ENCODE measurements at places on chromosomes 11 and 22. TPM values are rescaled to one million over a fixed set of nuclear protein-coding genes. Genes with fewer than 3 reads are reported as not detected.
A peak's percentile ranks its signal among the peaks of the same experiment; 100 is the strongest.

Gene SYCE3
- 4.7 TPM for total RNA-seq

Gene NAGA
- total RNA-seq = 46.4 TPM

Gene FOLR1
- total RNA-seq = 0.84 TPM

Gene DENND6B
- 16.9 TPM for total RNA-seq

Gene RAG2
- total RNA-seq = not detected

Gene MYEOV
- 0.06 TPM for total RNA-seq

Gene GAB4
- total RNA-seq = not detected

GRCh38 chr11:14537134-14537599 is 17.0 kb upstream of the PSMA1 start:
- H3K27ac ChIP-seq = no peak overlapping the region
- H3K36me3 ChIP-seq = no peaks in the 10 kb centered on the region
- DNase-seq = no peak
- no peaks in the 10 kb centered on the region for H3K4me1 ChIP-seq

DNA sequence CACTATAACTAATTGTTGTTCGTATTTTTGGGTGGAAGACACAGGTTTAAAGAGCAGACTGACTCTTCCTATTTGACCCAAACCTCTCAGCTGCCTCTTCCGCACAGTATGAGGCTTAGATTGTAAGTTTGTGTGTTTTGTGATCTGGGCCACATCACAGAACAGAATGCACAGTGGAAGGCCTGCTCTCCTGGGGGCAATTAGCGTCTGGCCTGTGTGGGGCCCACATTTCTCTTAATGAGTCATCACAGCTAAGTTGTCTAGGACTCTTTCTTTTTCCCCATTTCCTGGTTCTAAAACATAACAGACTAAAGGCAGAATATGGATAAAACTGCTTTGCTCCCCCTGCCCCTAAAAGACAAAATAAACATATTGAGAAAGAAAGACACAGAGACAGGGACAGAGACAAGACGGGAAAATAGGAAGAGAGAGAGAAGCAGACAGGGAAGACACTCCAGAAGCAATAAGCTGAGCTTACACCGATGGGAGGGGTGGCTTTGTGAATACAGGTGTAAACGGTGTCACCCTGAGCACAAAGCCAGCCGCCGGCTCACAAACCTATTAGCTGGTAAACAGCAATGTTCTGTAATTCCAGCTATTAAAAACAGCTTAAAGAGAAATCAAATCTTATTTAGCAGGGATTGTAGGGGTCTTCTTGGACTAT is 127.4 kb upstream of the OPCML start:
- H3K4me1 ChIP-seq = no peaks in the 10 kb centered on the region
- no peak overlapping the region for H3K4me3 ChIP-seq
- no peak overlapping the region for H3K27ac ChIP-seq
- no peak for DNase-seq
- H3K36me3 ChIP-seq = no peaks in the 10 kb centered on the region

DNA sequence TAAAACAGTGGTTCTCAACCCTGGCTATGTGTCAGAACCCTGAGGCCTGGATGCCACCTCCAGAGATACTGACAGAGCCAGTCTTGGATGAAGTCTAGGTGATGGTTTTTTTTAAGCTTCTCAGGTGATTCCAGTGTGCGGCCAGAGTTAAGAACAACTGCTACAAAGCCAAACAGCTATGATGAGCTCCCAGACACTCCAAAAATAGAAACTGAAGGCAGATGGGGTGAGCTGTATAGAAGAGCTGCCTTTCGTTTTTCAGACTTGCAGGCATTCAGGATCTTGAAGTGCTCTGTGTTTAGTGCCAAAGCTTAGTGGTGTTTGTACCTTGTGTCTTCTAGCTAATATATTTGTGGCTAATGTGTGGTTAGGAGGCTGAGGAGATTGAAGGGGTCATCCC is 14.2 kb downstream of the SCUBE2 start:
- H3K36me3 ChIP-seq = no peaks in the 10 kb centered on the region
- H3K4me1 ChIP-seq = no peaks in the 10 kb centered on the region
- no peaks in the 10 kb centered on the region for H3K27me3 ChIP-seq
- no peak for DNase-seq

GRCh38 chr11:124978316-124978715 is 24.3 kb downstream of the CCDC15 start:
- H3K4me1 ChIP-seq = no peaks in the 10 kb centered on the region
- no peaks in the 10 kb centered on the region for H3K27me3 ChIP-seq
- no peaks in the 10 kb centered on the region for H3K36me3 ChIP-seq
- no peak overlapping the region for H3K4me3 ChIP-seq
- H3K27ac ChIP-seq = no peak overlapping the region
- DNase-seq = no peak

- no peaks in the 10 kb centered on the region for H3K36me3 ChIP-seq
- no peaks in the 10 kb centered on the region for H3K27me3 ChIP-seq
- no peak overlapping the region for H3K4me3 ChIP-seq
- H3K4me1 ChIP-seq = no peaks in the 10 kb centered on the region
- DNase-seq = no peak
Observed at GRCh38 chr11:125441648-125442410, 54.2 kb downstream of the FEZ1 start.

GRCh38 chr11:73464347-73464746 is 88.1 kb downstream of the RELT start:
- peaks cover 54% of the 10 kb centered on the region for H3K4me1 ChIP-seq
- no peak overlapping the region for H3K27ac ChIP-seq
- H3K36me3 ChIP-seq = no peaks in the 10 kb centered on the region
- H3K4me3 ChIP-seq = no peak overlapping the region

- peaks cover 27% of the 10 kb centered on the region for H3K4me1 ChIP-seq
- no peak for DNase-seq
- no peak overlapping the region for H3K4me3 ChIP-seq
- peaks cover 63% of the 10 kb centered on the region for H3K36me3 ChIP-seq
- H3K27ac ChIP-seq = no peak overlapping the region
Observed at GRCh38 chr11:125084761-125085231, 21.7 kb downstream of the SLC37A2 start.

GRCh38 chr11:63866211-63866610 is 27.3 kb downstream of the MARK2 start:
- H3K27ac ChIP-seq = no peak overlapping the region
- H3K4me3 ChIP-seq = no peak overlapping the region
- DNase-seq = peak; percentile 80
- H3K4me1 ChIP-seq = peaks cover 62% of the 10 kb centered on the region

DNA sequence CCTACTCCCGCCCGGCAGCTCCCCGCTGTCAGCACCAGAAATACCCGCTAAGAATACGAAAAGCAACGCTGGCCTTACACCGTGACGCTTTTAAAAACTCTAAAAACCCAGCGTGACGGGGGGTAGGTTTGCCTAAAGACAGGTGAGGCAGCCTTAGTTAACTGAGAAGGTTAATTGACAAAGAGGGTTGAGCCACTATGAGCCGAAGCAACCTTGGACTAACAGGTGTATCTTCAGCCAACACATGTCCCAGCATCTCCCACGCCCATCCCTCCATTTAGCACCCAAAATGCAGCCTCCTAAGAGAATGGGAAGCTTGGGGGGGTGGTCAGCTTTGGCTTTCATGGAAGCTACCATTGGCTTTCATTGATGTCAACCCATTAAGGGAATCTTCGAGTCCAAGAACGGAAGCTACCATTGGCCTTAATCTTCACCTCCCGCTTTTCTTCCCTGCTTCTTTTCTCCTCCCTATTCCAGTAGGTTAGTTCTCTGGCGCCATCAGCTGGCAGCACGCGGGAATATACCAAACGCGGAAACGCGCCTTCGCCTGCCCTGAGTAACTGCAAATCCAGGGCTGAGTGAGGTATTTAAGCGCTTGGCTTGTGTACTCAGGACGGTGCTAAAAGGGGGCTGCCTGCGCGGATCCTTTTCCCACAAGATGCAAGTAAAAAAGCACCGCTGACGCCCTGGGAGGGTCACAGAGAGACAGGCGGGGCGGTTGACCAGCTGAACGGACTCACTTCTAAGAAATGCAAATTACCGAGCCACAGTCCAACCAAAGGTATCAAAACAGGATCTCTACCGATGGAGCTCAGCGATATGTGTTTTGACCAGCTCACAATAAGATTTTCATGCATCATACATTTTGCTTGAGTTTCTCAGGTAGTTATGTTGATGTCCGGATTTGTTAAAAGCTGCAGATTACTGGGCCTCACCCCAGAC is 38.5 kb upstream of the GLYATL1 start:
- H3K36me3 ChIP-seq = no peaks in the 10 kb centered on the region
- H3K27ac ChIP-seq = no peak overlapping the region
- no peak overlapping the region for H3K4me3 ChIP-seq

GRCh38 chr11:89498845-89499448 is 7.8 kb upstream of the NOX4 start:
- no peaks in the 10 kb centered on the region for H3K36me3 ChIP-seq
- H3K27ac ChIP-seq = no peak overlapping the region
- H3K4me1 ChIP-seq = no peaks in the 10 kb centered on the region

DNA sequence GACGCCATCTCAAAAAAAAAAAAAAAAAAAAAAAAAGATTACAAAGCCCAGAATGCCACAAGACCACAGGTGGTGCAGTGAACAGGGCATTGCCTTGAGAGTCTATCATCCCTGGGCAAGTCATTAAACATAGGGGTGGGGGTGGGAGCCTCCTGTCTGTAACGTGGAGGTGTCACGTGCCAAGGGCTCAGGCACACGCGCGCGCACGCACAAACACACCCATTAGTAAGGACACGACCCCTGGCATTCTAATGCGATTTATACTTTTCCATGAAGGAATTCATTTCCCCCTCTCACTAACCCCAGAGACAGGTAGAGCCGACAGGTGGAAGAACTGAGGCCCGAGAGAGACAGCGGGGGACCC is 5.8 kb upstream of the GCAT start:
- no peak overlapping the region for H3K27ac ChIP-seq
- peaks cover 22% of the 10 kb centered on the region for H3K4me1 ChIP-seq
- no peak for DNase-seq
- no peaks in the 10 kb centered on the region for H3K36me3 ChIP-seq
- H3K4me3 ChIP-seq = peak overlapping the region; percentile 62

- H3K36me3 ChIP-seq = no peaks in the 10 kb centered on the region
- no peaks in the 10 kb centered on the region for H3K27me3 ChIP-seq
- no peak overlapping the region for H3K4me3 ChIP-seq
- no peak for DNase-seq
- H3K4me1 ChIP-seq = no peaks in the 10 kb centered on the region
Observed at GRCh38 chr22:44200451-44200850, 19.7 kb downstream of the PARVG start.

- no peak overlapping the region for H3K27ac ChIP-seq
- no peak overlapping the region for H3K4me3 ChIP-seq
- H3K27me3 ChIP-seq = no peaks in the 10 kb centered on the region
- DNase-seq = peak; percentile 81
- no peaks in the 10 kb centered on the region for H3K36me3 ChIP-seq
- H3K4me1 ChIP-seq = no peaks in the 10 kb centered on the region
Observed at GRCh38 chr22:18156878-18157713, 7.1 kb downstream of the USP18 start.

DNA sequence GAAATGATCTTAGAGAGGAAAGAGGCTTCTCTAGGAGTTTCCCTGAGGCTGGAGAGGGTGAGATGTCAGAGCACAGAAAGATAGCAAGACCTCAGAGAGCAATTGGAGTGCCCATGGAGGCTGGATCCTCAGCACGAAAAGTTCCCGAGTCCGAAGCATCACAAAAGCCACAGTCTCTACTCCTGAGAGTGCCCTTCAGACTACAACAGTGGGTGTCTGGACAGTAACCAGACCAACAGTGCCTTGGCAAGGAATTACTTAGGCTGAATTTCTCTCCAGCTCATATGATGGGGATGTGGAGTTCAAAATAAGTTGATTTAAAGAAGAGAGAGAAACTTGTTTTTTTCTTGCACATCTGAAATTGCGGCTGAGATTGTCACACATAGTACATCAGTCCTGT is 31.9 kb upstream of the PSMA1 start:
- H3K27me3 ChIP-seq = no peaks in the 10 kb centered on the region
- no peak for DNase-seq
- no peaks in the 10 kb centered on the region for H3K4me1 ChIP-seq
- H3K27ac ChIP-seq = no peak overlapping the region
- no peak overlapping the region for H3K4me3 ChIP-seq

DNA sequence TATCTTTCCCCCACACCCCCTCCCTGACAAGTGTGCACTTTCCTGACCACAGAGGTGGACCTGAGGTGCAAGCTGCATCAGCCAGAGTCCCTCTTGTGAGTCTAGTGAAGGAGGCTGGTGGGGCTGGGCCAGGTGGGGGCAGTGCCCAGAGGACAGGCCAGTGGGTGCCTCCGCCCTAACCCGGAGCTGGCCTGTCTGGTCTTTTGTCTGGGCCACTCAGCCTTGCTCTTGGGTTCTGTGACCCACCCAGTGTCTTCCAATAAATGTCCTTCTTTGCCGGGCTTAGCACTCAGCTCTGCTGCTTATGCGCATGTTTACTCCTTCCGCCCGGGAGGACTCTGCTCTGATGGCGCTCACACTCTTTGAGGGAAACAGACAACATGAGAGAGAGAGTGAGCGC is 526.2 kb downstream of the TBC1D22A start:
- H3K27ac ChIP-seq = no peak overlapping the region
- H3K4me3 ChIP-seq = no peak overlapping the region
- H3K4me1 ChIP-seq = no peaks in the 10 kb centered on the region
- H3K36me3 ChIP-seq = no peaks in the 10 kb centered on the region
- no peaks in the 10 kb centered on the region for H3K27me3 ChIP-seq

Data from adrenal gland (tissue), 19 donors.